Foreskin keratinocyte (primary cell): ENCODE measurements at places on chromosomes 2 and 18.

- no peak for DNase-seq
These were observed 168.3 kb downstream of the UXS1 start for GRCh38 chr2:106025796-106026195.

GRCh38 chr2:68258851-68259250, 6.5 kb upstream of the PPP3R1 start:
- DNase-seq: no peak

DNA sequence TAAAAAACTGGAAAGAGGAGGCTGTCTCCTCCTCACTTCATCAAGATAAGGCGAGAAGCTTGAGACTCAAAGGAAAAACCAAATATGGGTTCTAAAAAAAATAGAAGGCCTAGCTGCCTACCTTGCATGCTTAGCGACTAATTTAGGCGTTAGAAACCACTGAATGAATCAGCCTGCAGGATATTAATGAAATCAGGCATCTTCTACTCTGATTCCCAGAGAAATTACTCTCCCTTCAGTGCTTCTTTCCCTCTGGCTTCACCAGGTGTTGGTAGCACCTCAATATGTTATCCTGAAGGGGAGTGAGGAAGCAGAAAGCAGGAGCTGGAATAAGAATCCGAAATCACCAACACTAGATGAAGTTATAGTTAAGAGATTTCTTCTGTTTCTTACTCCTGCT, 749.8 kb upstream of the NRXN1 start:
- no peak for DNase-seq

DNA sequence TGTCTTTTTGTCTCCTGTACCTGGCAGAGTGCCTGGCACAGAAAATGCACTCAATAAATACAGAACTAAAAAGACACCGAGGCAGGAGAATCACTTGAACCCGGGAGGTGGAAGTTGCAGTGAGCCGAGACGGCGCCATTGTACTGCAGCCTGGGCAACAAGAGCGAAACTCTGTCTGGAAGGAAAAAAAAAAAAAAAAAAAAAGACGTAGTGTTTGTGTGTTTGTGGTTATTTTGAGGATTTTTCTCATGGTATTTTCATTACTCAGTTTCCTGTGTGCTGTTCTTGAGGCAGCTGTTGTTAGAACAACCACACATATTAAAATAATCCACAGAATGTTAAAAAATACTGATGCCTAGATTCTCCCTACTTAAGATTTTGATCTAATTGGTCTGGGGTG, 519.2 kb upstream of the SPHKAP start:
- peak; percentile 78 for DNase-seq

GRCh38 chr2:230209422-230210051, 10.2 kb downstream of the SP110 start:
- no peak for DNase-seq

DNA sequence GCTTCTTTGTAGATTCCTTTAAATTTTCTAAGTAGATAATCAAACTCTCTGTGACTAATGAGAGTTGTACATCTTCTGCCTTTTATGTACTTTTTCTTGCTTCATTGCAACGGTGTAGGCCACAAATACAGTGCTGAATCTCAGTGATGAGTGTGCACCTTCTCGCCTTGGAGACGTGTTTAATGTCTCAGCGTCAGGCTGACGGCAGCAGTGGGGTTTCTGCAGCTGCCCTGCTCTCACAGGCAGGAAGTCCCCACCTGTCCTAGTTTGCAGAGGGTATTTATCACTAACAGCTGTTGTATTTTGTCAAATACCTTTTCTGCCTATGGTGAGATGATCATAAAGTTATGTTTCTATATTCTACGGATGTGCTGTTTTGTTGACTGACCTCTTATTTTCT, 13.3 kb downstream of the AGXT start:
- no peak for DNase-seq

- no peak for DNase-seq
These were observed 248.0 kb downstream of the DCDC2C start for GRCh38 chr2:3951131-3951954.

DNA sequence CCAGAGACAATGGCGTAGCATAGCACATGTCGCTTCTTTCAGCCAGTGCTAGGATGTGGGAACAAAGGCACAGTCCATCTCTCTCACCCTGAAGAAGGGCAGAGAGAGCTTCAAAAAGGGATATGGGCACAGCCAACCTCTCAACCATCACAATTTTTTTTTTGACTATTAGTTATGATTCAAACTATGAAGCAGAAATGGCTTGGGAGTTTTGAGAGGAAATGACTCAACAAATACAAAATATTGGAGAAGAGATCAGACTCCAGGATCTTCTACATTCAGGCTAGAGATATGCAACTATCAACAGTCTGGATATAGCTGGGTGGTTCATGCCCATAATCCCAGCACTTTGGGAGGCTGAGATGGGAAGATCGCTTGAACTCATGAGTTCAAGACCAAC, 109.1 kb downstream of the MCFD2 start:
- DNase-seq: peak; percentile 61

DNA sequence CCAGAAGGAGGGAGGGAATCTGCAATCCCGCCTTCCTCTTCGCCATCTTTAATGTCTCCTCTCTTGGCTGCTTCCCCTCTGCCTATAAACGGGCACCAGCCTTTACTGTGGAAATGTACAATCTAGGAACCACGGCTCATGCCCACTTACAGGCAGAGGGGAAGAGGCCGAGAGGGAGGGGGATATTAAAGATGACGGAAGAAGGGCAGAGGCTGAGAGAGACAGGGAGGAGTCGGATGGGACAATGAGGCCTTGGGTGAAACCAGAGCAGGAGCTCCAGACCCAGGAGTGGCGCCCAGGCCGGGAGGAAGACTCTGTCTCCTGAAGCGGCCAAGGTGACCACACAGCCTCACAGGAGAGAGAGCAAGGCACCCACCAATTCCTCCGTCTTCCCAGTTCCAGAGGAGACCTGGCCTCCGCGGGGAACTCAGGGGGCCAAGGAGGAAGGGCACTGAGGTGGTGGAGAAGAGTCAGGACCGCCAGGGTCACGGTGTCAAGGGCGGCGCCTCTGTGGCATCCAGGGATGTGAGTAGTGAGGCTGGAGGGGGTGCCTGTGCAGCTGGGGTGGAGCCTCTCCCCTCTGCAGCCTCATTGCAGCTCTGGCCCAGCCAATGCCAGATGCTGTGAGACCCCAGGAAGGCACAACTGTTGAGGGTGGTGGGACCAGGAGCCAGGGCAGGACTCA, 67.8 kb downstream of the CIB4 start:
- DNase-seq: no peak

- DNase-seq: peak; percentile 35
These were observed 42.8 kb upstream of the MAL start for GRCh38 chr2:94982675-94983074.

DNA sequence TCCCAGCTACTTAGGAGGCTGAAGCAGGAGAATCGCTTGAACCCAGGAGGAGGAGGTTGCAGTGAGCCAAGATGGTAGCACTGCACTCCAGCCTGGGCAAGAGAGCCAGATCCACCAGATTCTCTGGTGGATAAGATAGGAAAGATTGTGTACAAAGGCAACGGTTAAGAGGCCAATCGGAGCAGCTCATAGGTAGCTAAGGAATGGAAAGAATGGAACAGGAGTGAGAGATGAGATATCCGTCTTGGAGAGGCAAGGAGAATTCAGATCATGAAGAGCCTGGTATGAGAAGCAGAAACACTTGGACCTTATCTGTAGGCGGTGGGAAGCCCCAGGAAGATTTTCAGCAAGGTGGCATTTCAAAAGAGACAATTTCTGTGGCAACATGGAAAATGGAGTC, 27.1 kb downstream of the TTR start:
- no peak for DNase-seq

- DNase-seq: no peak
These were observed 29.2 kb upstream of the ZDBF2 start for GRCh38 chr2:206245265-206245672.

- no peak for DNase-seq
These were observed 64.4 kb upstream of the FSIP2 start for GRCh38 chr2:185674232-185674631.

DNA sequence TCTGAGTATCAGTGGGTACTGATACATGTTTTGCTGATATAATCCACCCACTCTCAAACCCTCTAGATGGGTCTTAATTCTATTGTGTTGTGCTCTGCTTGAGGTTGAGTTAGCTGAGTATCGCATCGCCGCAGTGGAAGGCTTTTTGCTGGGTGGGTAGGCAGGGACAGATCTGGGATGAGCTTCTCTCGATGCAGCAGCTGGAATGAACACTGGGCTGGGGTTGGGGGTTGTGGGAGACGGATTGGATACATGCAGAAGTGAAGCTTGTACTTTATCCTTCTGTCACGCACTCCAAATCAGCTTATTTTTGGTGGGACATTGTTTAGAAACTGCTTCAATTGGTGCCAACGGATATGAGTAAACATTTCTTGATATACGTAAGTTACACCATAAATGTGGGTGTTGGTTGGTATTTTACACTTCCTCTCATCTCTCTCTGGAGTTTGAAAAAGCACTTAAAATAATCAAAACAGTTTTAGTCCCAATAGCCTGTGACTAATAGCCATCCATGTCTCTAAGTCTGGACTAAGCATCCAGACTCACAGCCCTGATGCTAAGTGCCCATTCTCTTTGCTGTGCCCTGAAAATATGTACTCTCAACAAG, 107.1 kb downstream of the POLE4 start:
- no peak for DNase-seq

DNA sequence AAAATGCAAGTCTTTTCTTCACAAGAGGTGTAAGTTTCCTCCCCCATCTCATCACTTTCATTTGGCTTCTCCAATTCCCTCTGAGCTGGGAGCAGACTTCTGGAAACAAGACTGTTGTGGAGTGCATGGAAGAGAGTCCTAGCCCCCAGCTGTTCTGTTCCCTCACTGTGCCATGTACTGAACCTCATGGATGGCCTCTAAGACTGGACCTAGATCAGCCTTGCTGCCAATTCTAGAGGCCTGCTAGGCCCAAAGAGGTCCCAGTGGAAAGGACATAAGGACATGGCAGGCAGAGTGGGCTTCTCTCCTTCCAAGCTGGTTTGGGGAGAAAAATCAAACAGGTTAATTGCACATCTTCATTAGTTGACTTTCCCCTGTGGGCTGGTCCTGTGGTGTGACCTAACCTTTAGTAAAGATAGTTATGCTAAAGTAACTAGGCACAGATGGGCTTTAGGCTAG, 7.3 kb upstream of the CETN1 start:
- no peak for DNase-seq

GRCh38 chr2:196174404-196174803, 3.0 kb upstream of the STK17B start:
- DNase-seq: no peak

GRCh38 chr2:48397846-48398245, 132.1 kb upstream of the STON1 start:
- DNase-seq: no peak

DNA sequence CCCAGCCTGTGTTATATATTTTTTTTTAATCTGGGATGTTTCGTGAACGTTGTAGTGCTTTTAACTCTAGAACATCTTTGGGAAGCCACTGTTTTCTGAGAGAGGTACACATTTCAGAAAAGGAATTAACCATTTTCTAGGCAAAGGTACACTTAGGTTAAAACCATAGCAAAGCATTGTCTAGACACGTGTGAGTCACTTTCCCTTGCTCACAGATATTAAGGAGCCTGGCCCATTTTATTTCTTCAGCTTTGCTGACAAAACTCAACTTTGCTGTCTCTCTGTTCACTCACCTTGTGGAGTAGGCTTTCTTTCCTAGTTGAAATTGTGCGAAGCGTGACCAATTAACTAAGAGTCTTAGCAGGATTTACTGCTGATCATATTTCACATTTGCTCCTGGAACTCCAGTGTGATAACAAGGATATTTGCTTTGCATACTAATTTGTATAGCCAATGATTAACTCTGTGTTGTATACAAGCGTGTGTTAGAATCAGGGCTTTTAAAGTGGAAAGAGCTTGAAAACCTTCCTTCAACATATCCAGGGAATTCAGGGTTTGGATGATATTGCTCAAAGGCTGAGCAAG, 215.0 kb upstream of the AGAP1 start:
- DNase-seq: no peak

DNA sequence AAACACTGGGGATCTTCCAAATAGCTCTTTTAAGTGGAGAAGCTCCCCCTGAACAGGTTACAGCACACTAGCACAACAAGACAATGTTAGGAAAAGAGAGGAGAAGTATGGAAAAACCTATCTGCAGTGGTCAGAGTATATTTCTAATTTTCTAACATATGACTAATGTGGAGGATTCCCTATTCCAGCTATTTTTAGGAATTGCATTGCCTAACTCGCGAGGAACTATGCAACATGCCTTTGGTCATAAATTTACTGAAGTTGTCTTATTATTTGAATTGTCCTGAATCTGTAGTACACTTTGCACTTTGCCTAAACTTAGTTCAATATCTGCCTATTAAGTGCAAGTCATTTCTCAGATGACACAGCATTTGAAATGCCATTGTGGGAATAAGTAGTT, 381.4 kb downstream of the CCDC85A start:
- DNase-seq: no peak

DNA sequence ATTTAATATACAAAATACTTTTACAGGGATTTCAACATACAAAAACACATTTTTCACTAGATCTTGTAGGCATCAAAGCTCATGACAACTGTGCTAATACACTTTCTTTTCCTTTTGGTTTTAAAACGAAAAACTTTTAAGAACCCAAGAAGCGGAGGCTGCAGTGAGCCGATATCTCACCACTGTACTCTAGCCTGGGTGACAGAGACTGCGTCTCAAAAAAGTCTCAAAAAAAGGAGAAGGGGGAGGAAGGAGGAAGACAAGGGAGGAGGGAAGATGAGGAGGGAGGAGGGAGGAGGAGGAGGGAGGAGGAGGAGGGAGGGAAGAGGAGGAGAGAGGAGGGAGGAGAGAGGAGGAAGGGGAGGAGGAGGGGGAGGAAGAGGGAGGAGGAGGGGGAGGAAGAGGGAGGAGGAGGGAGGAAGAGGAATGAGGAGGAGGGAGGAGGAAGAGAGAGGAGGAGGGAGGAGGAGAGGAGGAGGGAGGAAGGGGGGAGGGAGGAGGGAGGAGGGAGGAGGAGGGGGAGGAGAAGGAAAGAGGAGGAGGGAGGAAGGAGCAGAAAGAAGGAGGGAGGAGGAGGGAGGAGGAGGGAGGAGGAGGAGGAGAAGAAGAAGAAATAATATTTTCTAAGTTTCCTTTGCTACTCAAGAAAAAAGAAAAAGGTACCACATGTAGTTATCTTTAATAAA, 13.8 kb downstream of the ROCK2 start:
- no peak for DNase-seq

- no peak for DNase-seq
These were observed 82.3 kb downstream of the TFCP2L1 start for GRCh38 chr2:121202541-121203310.

DNA sequence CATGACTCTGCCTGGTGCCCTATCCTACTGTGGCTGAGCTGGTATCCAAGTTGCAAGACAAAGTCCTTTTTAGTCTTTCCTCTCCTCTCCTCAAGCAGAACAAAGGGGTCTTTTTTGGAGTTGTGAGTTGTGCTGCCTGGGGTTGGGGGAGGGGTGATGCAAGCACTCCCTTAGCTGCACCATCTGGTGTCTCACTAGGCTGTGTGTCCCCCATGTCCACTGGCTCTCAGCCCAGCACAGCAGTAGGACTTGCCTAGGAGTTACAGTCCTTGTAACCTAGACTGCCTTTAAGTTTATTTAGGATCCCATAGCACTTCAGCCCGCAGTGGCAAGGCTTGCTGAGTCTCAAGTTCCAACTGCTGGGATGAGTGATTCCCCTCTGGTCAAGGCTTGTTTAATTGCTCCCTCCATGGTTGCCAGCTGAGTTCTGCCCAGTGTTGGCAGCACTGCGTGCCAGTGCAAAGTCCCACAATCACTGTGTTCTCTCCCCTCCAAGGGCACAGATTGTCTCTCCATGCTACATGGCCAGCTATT, 13.2 kb upstream of the ILKAP start:
- no peak for DNase-seq

GRCh38 chr2:229170916-229171315, 100.2 kb downstream of the PID1 start:
- DNase-seq: no peak
